Left lung (tissue), 14 donors: ENCODE measurements at places on chromosomes 13 and 19. TPM values are rescaled to one million over a fixed set of nuclear protein-coding genes. Genes with fewer than 3 reads are reported as not detected.
A peak's percentile ranks its signal among the peaks of the same experiment; 100 is the strongest.

The ZNF850 gene
- 4.1 TPM for total RNA-seq

- DNase-seq, result no peak
- H3K4me3 ChIP-seq, result no peak overlapping the region
- no peaks in the 10 kb centered on the region for H3K27me3 ChIP-seq
- peaks cover 6% of the 10 kb centered on the region for H3K4me1 ChIP-seq
Observed at GRCh38 chr19:5106191-5106726, 137.3 kb downstream of the KDM4B start.

GRCh38 chr13:45257638-45258333 lies 56.9 kb upstream of the KCTD4 start:
- no peaks in the 10 kb centered on the region for H3K27me3 ChIP-seq
- no peak for DNase-seq
- H3K27ac ChIP-seq, result no peak overlapping the region
- no peaks in the 10 kb centered on the region for H3K36me3 ChIP-seq
- H3K4me3 ChIP-seq, result no peak overlapping the region

- peaks cover 11% of the 10 kb centered on the region for H3K4me1 ChIP-seq
- no peaks in the 10 kb centered on the region for H3K27me3 ChIP-seq
- H3K36me3 ChIP-seq, result no peaks in the 10 kb centered on the region
- no peak overlapping the region for H3K27ac ChIP-seq
Observed at GRCh38 chr13:30396434-30397075, 25.7 kb upstream of the UBE2L5 start.

DNA sequence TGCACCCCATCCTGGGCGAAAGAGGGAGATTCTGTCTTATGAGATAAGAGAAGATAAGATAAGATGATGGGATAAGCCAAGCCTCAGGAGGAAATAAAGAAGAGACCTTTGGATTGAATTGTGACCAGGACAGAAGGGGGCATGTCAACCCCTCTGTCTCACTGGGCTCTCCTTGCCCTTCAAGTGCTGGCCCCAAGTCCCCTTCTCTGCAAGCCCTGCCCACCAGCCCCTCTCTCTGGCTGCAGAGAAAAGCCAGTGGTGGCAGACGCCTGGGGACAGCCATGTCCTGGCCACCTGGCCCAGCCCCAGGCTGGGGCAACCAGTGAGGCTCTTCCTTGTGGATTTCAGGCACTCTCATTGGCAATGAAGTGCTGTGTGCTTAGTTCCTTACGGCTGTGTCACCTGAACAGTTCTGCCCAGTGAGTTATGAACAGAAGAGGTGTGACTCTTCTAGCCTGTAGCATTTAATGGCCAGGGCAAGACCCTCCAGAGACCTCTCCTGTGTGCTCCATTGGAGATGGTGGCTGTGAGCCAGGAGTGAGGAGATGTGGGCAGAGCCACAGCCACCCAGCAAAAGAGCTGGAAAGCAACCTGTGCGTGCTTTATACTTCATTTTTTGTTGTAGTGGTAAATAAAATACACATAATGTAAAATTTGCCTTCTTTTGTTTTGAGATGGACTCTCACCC lies 6.1 kb upstream of the BTBD2 start:
- H3K27me3 ChIP-seq, result no peaks in the 10 kb centered on the region
- no peak overlapping the region for H3K4me3 ChIP-seq
- DNase-seq, result no peak
- H3K27ac ChIP-seq, result no peak overlapping the region

DNA sequence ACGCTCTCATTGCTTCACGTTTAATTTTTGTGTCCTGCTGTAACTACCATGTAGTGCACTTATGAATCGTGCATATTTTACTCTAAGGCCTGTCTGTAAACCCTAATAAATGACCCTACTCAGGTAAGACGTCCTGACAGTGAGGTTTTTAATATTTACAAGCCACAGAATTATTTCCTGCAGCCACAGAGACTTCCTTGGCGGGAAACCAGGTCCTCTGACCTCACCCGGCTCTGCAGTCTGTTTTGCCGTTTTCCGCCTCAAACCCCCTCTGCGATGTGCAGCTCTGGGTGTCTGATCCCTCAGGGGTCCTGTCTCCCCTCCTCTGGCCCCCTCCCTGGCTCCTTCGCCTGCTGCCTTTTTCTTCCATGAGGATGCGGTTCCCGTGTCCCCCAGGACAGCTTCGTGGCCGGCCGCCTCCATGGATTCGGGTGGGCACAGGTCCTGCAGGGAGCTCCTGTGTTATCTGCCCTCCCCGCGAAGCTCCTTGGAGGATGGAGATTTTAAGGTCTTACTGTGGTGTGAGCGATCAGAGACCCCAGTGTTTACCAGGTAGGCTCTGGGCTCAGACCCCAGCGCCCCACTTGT lies 66.3 kb downstream of the MCF2L start:
- DNase-seq, result peak; percentile 61
- H3K36me3 ChIP-seq, result no peaks in the 10 kb centered on the region
- no peak overlapping the region for H3K4me3 ChIP-seq

DNA sequence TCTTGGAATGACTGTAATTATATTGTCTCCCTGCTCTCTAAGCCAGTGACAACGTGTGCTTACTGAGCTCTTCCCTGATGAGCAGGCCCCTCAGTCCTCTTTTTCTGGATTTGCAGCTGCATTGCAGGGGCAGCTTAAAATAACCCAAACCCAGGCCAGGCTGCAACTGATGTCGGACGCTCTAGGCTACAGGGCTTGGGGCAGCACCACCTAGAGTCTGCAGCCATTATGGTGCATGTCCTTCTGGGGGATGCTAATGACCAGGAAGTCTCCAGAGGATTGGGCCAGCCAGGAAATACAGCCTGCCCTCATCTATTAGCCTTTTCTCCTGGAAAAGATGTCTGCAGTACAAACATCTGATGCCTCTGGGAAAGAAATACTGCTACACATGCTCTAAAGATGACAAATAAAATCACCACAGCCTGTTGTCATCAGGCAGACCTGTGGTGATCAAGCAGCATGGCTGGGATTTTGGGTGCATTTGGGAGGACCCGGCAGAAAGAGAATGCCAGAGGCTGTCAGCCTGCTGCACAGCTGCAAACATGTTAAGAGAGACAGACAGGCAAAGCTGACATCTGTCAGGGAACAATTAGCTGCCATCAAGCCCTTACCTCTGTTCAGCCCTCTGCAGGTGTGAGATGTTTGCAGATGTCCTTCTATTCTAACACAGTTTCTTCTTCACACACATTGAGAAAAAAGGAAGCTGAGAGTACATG lies 51.8 kb downstream of the CCDC70 start:
- H3K36me3 ChIP-seq, result no peaks in the 10 kb centered on the region
- no peaks in the 10 kb centered on the region for H3K27me3 ChIP-seq
- H3K4me1 ChIP-seq, result no peaks in the 10 kb centered on the region
- no peak for DNase-seq
